ENCODE measurements at places on chromosomes 5 and 9.

DNA sequence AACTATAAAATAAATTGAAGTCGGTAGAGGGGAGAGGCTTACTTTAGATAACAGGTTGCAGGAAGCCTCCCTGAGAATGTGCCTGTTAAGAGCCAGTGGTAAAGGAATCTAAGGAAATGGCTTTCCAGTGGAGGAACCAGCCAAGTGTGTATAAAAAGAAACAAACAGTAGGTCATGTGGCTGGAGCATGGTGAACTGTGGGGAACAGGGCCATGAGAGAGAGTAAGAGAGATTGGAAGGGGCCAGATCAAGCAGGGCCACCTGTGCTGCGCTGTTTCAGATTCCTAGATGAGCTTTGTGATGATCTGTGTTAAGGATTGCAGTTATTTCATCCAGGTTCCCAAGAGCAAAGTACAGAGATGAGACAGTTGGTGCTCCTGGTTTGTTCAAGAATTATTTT, 152.7 kb upstream of the SGCD start:
- peak; percentile 3 for DNase-seq

DNA sequence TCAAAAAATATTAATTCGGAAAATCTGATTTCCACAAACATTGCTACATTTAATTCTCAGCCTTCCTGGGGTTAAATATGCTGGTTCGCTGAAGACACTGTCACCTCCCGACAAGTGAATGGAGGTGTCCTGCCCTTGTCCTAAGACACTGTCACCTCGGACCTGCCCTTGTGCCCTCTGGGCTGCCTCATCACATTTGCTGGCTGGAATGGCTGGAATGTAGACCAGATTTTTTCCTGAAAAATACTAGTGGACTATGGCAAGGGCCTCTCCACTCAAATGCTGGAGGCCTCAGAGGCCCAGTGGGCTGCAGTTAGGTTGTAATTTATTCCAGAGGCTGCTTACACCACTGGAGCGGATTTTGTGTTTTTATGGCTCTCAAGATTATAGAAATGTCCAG, 28.2 kb downstream of the CACNA1B start:
- no peak for DNase-seq

GRCh38 chr5:72692651-72693442, 123.6 kb upstream of the TNPO1 start:
- peak; percentile 56 for DNase-seq

GRCh38 chr5:113292462-113292861, 142.3 kb downstream of the TSSK1B start:
- DNase-seq, result no peak

DNA sequence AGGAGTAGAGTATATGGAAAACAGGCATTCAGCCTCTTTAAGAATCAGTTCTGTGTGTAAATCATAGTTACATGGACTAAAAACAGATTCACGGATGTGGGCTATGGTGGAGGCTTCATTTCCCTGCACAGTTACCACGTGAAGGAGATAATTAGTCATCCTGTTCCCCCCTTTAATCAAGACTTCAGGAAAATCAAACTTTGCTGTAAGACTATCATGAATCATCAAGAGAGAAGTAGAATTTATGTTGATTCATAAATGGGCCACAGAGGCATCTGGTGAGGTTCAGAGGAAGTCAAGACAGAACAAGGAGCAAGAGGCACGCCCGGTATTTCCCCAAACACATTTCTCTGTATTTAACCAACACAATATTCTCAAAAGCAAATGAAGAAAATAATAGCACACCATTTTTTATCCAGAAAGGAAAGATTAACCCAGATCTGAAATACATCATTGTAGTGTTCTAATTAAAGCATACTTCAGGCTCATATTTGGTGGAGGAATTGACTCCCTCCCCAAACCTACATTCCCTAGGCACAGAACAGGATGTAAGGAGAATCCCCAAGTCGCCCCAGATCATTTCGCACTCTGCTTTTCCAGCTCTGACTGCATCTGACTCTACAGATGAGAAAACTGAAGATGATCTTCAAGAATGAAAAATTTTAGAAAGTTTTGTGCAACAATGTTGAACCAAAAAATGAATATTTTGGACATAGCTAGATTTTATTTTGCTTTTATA, 175.8 kb upstream of the GAS1 start:
- no peak for DNase-seq

DNA sequence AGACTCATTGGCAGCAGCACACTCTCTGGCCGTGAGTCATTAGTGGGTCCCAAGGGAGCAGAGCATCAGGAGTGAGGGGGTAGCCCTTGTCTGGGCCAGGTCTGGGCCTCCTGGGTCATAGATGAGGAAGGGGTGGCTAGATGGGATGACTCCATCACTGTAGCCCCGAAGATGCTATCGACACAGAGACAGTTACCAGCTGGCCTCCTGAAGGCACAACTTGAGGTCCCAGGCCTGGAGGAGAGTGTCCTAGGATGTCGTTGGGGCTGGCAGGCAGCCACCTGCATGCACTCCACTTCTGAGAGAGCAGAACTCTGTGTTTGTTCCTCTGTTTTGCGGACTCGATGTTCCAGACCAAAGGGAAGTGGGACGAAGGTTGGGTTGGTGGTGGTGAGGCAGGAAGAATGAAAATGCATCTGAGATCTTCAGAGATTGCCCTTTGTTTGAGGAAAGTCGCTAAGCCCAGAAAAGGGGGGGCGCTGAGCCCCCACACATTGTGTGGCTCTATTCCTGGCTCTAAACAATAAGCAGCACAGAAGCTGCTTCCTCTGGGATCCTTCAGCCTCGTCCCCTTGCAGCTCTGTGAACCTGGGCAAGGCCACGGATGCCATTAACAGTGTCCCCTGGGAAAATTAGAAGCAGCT, 4.7 kb downstream of the BTNL9 start:
- DNase-seq, result no peak

- no peak for DNase-seq
Measured at GRCh38 chr9:20566401-20566800, 55.9 kb downstream of the MLLT3 start.

- no peak for DNase-seq
Measured at GRCh38 chr5:95895771-95896170, 65.9 kb downstream of the ELL2 start.

- no peak for DNase-seq
Measured at GRCh38 chr9:114055061-114055460, 23.0 kb downstream of the AMBP start.

- no peak for DNase-seq
Measured at GRCh38 chr5:36040651-36041536, 25.8 kb downstream of the UGT3A2 start.

GRCh38 chr5:61279725-61280124, 52.3 kb upstream of the ZSWIM6 start:
- DNase-seq, result peak; percentile 70

Measured in NCI-H2171 treated with DMSO at 0.1 percent for 48 hours (cell line).